ENCODE measurements at places on chromosomes 4 and X.

DNA sequence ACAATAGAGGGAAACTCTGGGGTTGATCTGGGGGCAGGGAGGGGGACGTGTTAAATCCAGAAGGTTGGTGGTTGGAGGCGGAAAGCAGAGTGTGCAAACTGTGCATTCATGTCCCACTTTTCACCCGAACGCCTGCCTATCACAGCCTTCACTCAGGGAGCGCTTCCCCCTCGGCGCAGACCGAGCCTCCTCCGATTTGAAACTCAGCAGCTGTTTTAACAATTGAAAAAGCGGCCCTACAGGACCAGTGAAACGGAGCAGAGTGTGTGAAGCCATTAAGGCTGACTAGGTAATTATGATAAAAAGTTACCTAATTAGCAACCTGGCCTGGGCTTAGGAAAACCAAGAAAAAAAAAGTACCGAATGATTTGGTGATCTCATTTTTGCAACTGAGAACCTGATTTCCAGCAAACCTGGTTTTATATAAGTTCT lies 685 bp upstream of the NDNF start:
- DNase-seq: no peak

DNA sequence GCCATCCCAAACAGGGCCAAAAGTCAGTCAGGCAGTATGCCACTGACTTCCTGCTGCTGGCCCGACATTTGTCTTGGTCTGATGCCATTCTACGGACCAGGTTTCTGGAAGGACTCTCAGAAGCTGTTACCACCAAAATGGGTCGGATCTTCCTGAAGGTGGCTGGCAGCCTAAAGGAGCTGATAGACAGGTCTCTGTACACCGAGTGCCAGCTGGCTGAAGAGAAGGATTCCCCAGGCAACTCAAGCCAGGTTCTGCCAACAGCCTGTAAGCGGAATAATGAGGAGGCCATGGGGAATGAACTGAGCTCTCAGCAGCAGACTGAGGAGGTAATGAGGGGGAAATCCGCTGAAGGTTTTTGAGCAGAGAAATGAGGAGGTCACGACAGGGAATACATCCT lies 95.7 kb downstream of the RTL9 start:
- DNase-seq: no peak

DNA sequence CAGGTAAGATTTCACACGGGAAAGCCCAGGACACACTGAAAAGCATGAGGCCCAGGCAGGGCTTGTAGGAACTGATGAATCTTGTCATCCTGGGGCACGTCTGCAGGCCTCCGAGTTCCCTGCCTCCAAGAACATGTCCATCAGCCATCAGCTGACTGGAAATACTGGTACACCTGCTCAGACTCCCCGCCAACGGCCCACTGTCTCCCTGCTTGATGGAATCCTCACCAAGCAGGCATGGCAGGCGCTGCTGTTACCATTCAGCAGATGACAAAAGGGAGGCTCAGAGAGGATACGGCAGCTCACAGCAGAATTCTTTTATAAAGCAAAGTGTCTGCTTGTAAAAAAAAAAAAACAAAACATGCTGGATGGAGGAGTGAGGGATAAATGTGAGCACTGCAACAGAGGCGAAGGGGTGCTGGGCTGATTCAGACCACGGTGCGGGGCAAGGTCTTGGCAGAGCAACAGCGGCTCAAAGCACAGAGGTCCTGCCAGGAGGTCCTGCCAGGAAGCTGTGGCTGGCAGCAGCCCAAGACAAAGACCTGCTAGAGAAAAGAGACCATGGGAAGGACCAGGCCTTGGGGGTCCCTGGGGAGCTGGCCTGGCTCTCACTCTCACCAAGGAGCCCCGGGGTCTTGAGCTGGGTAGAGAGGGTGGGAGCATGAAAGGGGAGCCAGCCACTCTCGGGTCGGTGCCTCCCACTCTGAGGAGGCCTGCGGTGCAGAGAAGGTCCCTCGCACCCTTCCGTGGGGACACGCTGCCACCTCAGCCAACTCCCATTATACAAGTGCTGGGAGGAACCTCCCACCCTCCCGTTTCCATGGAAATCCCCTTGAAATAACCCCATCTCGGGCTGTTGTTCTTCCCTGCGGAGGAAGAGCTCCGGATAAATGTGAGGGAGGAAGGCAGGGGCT lies 25.6 kb downstream of the PPP2R2C start:
- DNase-seq: no peak

- no peak for DNase-seq
Measured at GRCh38 chr4:7089213-7089986, 21.5 kb upstream of the GRPEL1 start.

- DNase-seq: no peak
Measured at GRCh38 chr4:57098941-57099340, 11.2 kb downstream of the IGFBP7 start.

Data from stimulated activated CD4-positive, alpha-beta T cell treated with anti-CD3 and anti-CD28 coated beads, Interleukin-15, amount 100 ng/mL, for 24 hours (primary cell).